T-helper 9 cell (primary cell): ENCODE measurements at places on chromosomes 6 and 20.

GRCh38 chr20:40695214-40695613, 6.2 kb upstream of the MAFB start:
- no peak for DNase-seq

GRCh38 chr20:41393705-41394066, 27.1 kb upstream of the EMILIN3 start:
- DNase-seq, result no peak

DNA sequence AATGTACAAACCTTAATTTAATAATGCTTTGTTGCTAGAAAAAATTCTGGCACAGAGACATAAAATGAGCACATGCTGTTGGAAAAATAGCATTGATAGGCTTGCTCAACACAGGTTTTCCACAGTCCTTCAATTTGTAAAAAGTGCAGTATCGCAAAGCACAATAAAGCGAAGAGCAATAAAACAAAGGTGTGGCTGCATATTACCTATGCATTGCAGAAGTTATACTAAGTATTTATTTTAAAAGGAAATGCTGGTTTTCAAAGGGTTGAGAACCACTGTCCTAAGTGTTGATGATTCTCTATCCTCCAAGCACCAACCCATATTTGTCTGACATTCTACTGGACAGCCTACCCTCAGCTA, 54.1 kb upstream of the CAP2 start:
- DNase-seq, result no peak

DNA sequence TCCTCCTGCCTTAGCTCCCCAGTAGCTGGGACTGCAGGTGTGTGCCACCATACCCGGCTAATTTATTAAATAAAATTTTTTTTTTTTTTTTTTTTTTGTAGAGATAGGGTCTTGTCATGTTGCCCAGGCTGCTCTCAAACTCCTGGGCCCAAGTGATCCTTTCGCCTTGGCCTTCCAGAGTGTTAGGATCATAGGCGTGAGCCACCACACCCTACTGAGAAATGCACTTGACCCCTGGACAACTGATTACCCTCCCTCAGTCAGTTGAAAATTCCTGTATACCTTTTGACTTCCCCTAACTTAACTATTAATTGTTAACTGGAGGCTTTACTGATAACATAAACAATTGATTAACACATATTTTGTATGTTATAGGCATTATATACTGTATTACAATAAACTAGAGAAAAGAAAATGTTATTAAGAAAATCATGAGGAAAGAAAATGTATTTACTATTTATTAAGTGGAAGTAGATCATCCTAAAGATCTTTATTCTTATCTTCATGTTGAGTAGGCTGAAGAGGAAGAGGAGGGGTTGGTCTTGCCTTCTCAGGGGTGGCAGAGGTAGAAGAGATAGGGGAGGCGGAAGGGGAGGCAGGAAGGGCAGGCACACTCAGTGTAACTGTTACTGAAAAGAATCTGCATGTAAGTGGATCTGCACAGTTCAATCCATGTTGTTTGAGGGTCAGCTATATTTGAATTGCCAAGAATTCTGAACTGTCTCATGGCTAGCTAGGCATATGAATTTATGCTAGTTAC, 104.3 kb downstream of the FARS2 start:
- DNase-seq, result no peak

GRCh38 chr20:7708782-7709181, 231.5 kb downstream of the HAO1 start:
- no peak for DNase-seq

DNA sequence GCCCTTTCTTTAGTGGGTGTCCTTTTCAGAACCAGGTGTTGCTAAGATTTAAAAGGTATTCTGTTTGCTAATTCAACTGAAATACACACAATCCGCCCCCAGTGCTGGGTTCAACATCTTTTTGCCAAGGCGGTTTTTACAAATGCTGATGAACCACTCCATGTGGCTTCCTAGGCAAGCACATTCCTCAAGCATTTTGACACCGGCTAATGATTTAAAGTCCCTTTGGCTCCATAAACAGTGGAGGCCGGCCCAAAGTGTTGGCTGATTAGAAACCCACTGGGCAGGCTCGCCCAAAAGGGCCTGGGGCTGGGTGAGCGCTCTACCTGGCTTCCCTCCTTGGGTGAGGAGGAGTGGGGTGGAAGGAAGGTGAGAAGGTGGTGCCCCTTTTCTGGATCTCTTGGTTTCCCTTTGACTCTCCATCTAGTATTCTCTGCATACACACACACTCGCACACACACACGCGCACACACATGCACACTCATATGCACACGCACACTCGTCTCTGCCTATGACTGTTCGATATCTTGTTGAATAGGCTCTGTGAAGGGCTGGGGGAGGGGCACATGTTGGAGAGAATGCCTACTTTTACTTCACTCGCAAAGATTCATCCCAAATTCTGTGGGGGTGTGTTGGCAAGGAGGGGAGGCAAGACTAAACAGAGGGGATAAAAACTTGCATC, 66.7 kb upstream of the ARMC2 start:
- no peak for DNase-seq

- no peak for DNase-seq
These were observed 627.5 kb downstream of the PKHD1 start for GRCh38 chr6:51459958-51460357.

GRCh38 chr6:98932381-98932780, 15.4 kb downstream of the FBXL4 start:
- DNase-seq, result no peak

DNA sequence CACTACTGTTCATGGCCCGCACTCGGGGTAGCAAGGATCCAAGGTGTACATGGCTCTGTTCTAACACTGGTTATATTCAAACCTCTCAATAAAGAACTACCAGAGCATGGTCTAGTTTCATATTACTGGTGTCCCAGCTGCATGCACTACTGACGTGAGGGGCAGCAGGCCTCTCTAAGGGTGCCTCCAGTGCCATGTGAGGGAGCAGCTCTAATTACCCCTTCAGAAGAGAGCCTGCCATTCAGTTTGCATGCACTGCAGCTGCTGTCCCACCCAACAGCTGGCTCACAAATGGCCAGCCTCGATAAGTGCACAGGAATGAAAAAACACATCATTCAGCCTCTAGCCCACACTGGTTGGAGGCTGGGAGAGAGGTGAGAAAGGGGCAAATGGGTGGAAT, 85.2 kb downstream of the SMLR1 start:
- no peak for DNase-seq

GRCh38 chr20:54076259-54076658, 5.9 kb upstream of the BCAS1 start:
- no peak for DNase-seq

DNA sequence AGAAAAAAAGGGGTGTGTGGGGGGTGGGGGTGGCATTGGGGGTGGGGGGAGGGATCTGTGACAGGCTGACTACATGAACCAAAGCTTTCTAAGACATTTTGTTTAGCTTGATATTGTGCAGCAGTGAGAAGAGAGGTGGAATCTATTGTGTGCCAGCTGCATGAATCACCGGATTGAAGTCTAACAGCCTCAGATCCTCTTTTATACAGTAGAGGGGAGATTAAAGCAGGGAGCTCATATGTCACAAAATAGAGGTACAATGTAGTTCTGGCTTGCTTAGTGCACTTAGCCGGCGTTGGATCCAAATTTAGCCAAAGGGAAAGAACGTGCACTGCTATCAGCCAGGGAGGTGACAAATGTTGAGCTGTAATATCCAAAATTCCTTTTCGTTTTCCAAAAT, 404.2 kb upstream of the CITED2 start:
- DNase-seq, result no peak

DNA sequence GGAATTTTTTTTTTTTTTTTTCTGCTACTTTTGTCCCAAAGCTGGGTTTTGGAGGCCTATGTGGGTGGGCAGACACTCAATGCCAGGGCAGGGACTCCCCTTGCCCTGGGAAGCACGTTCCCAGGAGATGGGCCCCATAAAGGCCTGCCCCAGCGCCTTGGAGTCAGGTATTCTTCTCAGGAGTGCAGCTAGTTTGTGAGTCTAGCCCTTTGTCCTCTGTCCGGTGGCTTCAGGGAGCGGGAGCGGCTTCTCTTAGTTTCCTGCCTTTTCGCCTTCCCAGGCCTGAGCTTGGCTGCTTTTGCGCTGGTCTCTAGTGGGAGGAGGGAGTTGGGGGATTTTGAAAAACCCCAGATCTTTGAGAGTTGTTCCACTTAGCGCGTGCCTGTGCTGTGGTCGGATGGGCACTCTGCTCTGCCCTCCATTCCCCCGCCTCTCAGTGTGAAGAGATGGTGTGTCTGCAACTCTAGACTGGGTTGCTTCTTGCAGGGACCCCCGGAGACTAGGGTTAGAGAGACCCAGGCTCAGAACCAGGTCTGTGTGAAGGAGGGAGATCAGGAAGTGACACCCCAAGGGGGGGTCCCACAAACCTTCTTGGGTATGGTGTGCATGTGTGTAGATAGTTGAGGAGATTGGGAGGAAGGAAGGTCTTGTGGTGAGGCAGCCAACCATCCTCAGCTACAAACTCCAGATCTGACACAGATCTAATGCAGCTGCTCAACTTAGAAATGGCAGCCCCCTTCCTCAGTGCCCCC, 1.3 kb downstream of the PLCG1 start:
- no peak for DNase-seq

- no peak for DNase-seq
These were observed 279.9 kb upstream of the CDYL start for GRCh38 chr6:4496284-4496683.

GRCh38 chr6:30686009-30686907, at the start of gene PPP1R18:
PPP1R18 (minus strand) TSS chr6:30686645; CDS start chr6:30686018, 627 bp downstream.
- DNase-seq, result peak; percentile 78

DNA sequence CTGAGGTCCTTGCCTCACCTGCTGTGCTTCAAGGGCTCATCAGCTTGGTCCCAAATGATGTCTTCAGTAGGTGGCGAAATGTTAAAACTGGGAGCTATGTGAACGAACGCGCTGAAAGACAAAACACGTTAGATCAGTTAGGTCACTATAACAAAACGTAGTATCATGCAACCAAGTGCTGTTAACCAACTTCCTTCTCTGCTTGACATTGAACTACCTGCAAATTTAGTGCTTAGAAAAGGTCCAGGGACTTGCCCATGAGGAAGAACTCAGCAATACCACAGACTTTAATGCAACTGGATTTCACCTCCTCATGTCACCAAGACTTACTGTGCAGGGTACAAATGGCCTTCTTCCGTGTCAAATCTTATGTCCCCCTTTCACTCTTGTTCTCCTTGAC, 24.8 kb downstream of the BACH2 start:
- DNase-seq, result no peak

DNA sequence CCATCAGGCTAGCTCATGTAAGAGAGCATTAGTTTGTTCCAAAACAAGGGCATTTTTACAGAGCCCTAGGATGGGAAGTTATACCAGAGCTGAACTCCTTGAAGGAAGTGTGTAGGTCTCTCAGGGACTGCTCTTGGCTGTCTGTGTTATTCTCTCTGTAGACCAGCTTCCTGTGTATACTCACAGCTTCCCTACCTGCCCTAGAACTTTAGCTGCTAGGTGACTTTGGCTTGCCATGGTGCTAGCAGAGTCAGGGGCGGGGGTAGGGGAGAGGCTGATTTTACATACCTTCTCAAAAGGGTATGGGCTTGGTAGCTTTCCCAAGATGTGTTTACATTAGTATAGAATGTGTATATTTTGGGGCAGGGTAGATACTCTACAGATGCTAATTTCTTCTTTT, 17.4 kb downstream of the MAPRE1 start:
- DNase-seq, result no peak

DNA sequence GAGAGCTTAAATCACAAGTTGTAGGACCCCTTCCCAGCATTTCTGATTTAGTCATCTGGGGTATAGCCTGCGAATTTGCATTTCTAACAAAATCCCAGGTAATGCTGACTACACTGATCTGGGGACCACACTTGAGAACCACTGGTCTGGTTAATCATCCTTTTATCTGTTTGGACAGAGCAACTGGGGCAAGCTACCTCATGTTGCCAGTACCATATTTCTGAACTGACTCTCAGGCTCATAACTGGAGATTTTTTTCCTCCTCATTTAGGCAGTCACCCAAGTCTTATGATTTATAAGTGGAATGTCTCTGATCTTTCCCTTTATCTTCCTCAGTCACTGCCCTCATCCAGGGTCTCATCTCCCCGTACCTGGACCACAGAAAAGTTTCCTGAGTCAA, 12.0 kb upstream of the GTF3C6 start:
- DNase-seq, result no peak

GRCh38 chr6:1363729-1364572, 25.4 kb upstream of the FOXF2 start:
- DNase-seq, result no peak

- no peak for DNase-seq
These were observed 155.1 kb downstream of the EYA2 start for GRCh38 chr20:47049771-47050170.

DNA sequence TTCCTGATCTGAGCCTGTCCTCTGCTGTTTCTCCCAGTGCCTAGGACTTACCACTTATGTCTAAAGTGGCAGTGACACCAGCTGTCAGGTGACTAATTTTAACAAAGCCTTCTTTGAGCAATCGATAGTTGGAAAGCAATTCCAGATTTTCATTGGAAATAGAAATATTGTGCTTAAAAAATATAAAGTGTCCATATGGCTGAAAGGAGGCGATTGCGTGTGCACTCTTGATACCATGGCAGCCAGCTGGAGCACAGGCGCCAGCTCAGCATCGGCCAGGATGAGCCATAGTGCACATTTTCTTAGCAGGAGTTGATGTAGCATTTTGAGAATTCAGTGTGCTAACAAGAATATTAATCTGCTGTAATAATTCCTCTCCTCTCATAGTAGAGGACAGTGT, 70.0 kb downstream of the LRRC1 start:
- DNase-seq, result no peak

GRCh38 chr6:100880149-100880852, 828 bp downstream of the ASCC3 start:
- no peak for DNase-seq

GRCh38 chr20:891058-891705, 25.0 kb downstream of the ANGPT4 start:
- DNase-seq, result no peak

GRCh38 chr6:5786321-5786968, 220.3 kb downstream of the NRN1 start:
- no peak for DNase-seq

DNA sequence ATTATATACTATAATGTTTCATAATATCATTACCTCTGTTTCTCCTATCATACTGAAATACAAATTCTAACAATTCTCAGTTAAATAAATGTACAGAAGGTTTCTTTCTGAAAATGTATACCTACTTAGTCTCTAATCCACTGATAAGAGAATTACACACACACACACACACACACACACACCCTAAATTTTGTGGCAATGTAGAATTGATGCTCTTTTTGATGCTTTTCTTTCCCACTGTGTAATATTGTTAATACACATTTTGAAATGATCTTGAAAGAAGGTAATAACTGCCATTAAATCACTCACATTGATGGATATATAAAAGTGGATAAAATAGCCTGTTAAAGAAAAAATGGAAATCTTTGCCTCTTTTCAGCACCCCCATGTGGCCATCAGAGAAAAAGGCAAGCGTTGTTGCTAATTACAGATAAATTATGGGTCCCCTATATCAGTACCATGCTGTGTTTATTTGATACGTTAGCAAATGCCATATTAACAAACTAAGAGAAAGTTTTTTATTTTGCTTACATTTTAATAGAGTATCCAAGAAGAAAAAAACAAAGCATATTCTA, 76.6 kb upstream of the VGLL2 start:
- no peak for DNase-seq

GRCh38 chr20:59456342-59457279, 147.7 kb upstream of the PHACTR3 start:
- DNase-seq, result no peak
